ENCODE measurements at places on chromosomes 7 and 10. TPM values are rescaled to one million over a fixed set of nuclear protein-coding genes. Genes with fewer than 3 reads are reported as not detected.

DNA sequence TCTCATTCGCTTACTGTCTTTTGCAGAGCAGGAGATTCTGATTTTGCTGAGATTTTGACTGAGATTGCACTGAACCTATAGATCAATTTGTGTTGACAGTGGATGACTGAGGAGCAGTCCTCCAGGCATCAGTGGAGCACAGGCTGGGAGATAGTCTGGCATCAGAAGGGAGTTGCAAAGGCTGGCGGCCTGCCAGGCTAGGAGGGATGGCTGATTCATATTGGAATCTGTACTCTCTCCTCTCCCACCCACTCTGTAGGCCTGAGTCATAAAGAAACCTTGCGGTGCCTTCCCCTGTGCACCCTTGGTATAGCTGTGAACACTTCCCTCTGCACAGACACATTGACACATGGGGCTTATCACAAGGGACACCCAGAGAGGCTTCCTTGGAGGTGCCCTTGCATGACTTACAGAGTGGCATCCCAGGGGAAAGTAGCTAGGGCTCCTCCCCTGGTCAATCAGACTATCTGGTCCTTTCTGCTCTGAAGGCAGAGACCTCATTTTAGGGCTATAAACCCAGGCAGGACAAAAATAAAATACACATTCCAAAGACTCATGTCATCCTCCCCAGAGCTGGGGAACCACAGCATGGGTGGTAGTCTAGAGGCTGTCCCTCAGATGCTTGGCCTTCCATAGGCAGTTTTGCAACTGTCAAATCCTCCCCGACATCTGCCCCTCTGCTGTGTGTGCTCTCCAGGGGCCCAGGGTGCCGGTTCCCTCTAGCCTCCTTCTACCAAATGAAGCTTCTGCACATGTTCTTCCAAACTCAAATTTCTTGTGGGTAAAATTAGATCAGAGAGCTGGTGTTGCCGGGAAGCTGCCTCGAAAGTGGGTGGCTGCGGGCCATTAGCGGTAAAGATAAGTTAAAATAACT lies 37.4 kb upstream of the EEPD1 start:
- no peak for DNase-seq

PNLIPRP1 gene
- total RNA-seq, result not detected

GRCh38 chr7:106246902-106247711 lies 37.7 kb downstream of the NAMPT start:
- no peak for DNase-seq

DNA sequence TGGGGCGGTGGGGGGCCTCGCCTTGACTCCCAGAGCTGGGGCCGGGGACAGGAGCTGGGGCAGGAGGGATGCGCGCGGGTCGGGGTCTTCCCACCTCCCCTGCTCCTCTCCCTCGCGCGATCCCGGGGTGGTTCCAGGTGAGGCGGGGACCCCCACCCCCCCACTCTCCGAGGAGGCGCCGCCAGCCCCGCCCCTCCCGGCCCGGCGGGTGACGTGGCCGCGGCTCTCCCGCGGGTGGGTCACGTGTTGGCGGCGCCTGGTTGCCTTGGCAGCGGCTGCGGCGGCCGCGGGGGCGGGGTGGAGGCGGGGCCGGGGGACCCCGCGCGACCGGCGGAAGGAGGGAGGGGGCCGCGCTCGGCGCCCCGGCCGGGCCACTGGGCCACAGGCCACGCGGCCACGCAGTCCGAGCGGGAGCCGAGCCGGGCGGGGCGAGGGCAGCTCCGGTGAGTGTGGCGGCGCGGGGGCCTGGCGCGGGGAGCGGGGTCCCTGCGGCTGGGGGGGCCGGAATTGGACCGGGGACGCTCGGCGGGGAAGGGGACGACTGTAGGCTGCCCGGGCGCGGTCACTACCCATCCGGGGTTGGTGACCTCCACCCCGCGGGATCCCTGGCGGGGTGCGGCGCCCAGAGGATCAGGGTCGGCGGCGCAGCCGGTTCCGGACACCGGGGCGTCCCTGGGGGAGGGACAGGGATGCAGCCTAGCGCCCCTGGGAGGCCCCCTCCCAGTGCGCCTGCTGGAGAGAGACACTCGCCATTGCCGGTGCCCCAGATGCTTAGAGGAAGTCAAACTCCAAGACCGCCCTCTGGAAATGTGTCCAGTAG lies at the start of gene ORAI2:
Gene ORAI2, plus strand, starts transcription at position 357 of the 820 bp plus-strand sequence. CDS start 5,382 bp downstream, outside the sequence.
- peak; percentile 95 for DNase-seq

DNA sequence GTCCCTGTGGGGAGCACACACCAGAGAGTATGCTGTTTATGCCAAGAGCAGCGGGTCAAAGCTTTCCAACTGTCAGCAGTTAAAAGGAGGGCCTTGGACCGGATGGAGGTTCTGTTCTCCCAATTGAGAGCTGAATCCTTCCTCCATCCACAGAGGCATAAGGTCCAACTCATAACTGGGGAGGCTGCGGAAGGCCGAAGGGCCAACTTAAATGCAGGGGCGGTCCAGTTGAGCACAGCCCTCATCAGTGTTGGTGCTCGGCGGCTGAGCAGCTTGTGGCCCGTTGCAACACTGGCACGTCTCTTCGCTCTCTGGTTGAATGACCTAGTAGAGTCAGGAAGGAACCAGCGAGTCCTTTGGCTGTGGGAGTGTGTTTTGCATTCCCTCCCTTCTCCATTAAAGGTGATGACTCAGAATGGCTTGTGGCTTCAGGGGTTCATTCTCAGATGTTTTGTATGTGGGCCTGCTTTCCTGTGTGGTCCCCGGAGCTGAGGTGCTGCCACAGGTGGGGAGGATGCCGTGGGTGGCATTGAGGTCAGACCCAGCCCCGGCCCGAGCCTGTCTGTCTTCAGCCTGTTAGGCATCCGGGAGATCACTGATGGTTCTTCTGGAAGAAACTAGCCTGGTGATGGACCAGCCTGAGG lies 44.8 kb upstream of the DMBT1 start:
- DNase-seq, result no peak

FBH1 gene
- 73.8 TPM for total RNA-seq

GRCh38 chr10:80186364-80187012 lies 18.8 kb downstream of the ANXA11 start:
- DNase-seq, result peak; percentile 83

- no peak for DNase-seq
Observed at GRCh38 chr10:119438717-119439116, 103.8 kb downstream of the RGS10 start.

DNA sequence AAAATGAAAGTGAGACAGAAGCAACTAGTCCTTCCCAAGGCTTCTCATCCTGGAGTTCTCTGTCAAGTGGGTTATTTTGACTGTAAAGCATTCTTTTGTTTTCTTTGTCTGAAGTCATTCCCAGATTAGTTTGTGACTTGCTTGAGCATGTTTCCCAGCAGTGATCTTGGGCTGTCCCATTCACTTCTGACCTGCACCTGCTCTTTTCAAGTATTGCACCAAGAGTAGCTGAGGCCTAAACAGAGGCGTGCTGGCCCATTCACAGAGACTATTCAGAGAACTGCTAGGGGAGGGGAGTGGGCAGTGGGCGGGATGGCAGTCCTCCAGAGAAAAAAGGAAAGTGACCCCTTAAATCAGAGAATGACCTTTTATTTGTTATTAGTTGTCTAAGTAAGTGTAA lies 61.3 kb downstream of the CACNA2D1 start:
- DNase-seq, result no peak

GPR15LG gene
- not detected for total RNA-seq

Data from cardiac septum (tissue), 1 donor.